ENCODE measurements at places on chromosomes 4 and X.

DNA sequence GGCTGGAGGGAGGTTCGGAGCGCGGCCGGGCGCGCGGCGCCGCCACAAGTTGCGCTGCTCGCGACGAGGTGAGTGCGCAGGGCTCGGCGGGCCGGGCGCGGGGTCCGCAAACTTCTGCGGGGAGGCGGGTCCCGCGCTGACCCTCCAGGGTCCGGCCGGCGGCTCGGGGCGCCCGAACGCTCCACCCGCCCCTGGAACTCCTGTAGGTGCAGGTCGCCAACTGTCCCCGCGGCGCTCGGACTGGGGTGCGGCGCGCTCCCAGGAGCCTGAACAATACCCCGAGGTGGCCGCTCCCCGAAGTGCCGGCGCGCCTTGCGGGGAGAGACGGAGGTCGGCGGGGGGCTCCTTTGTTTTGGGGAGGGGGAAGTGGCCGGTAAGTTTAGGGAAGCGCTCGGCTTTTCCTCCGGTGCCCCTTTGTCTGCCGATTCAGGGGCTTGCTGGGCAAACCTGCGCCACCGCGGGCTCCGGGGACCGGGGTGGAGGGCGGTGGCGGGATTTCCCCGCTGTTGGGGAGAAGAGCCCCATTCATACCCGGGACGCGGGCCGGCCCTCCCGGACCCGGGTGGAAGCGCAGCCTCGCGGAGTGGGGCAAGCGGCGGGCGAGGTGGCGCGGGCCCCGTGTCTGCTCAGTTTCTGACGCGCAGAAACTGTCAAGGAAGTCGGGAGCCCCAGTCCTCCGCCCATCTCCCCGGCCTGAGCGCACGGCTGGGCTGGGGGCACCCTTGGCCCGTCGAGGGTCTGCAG, 694 bp downstream of the TBL1X start:
- DNase-seq: no peak

DNA sequence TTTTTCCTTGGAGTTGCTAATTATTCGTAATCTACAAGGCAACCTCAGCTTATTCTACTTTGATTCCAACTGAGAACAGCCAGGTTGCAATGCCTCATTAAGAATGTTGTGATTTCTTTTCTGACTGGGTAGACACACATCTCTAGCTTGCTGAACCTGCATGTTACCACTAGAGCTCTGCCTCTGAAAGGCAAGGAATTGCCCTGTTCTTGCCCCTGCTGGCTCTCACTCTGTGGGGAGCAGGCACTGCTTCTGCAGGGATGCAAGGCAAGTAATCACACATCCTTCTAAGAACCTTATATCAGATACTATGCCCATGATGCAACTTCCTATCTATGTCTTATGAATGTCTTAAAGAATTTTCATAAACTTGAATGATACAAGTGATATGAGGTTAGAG, 503.2 kb downstream of the PACRGL start:
- DNase-seq: no peak

DNA sequence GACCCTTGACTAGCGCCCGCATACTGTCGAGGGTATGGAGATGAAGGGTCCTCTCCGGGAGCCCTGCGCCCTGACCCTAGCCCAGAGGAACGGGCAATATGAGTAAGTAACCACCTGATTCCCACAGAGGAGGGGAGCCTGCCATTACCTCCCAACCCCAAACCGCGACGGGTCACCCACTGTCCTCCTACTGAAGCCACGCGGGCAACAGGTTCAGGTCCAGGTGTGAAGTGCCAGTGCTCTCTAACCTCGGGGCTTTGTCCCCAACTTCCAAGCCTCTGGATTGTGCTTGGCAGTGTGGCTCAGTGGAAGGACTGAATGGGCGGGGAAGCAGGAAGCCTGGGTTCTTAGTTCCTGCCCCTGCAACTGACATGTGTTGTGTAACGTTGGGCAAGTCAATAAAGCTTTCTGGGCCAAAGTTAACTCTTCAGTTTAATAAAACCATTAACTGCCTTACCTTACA, 694 bp downstream of the OCRL start:
- no peak for DNase-seq

DNA sequence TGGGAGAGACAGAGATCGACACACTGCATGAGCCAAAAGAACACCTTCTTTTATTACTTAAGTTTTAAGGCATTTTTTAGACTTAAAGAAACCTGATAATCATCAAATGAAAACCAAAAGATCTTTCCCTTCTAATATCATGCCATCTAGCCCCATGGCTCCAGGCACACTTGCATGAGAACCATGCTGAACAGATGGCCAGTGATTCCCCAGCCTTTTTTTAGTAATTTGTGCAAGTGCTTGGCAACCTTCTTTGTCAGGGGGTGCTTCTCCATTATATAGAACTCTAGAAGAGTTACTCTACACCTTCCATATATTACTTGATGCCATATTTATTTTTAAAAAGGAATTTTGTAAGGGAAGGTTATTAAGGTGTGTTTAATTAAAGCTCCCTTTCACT, 182.2 kb upstream of the TEX13C start:
- DNase-seq: no peak

DNA sequence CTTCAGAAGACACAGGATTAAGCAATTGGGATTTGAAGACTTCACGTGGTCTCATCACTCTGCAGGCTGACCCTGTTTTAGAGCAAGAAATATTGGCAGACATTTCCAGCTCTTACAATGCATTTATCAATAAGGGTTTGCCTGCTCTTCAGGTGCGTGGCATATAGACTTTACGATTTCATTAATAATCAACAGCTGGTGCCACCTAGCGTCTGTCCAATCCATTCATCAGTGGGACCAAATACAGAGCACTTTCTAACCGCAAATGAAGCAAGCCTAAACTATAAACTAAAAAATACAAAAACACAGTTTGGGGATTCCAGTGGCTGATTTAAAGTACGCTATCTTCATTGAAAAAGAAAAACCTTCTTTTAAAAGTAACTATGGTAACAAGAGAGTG, 125.4 kb upstream of the DMD start:
- no peak for DNase-seq

DNA sequence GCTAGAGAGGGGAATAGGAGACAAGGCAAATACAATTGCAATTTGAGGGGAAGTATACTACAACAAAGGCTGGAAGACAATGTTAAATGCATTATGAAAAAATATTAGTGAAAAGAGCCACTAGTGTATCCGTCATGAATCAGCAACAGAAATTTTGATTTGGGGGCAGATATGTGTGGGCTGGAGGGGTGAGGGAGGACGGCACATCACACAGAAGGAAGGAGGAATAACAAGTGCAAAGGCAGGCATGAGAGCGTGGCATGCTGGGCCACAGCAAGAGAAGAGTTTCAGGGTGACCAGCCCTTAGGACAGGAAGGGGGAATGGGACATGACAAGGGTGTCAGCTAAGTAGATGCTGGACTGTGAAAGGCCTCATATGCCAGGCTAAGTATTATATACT, 63.7 kb upstream of the NAP1L5 start:
- no peak for DNase-seq

GRCh38 chr4:172858731-172859230, 309.8 kb upstream of the GALNT7 start:
- DNase-seq: no peak

GRCh38 chr4:146107587-146108240, 67.8 kb upstream of the LSM6 start:
- no peak for DNase-seq

- DNase-seq: no peak
Measured at GRCh38 chr4:172962564-172963353, 205.9 kb upstream of the GALNT7 start.

GRCh38 chr4:93827272-93827947, 1.1 kb upstream of the ATOH1 start:
- DNase-seq: no peak

GRCh38 chr4:20338841-20339240, 87.1 kb downstream of the SLIT2 start:
- no peak for DNase-seq

DNA sequence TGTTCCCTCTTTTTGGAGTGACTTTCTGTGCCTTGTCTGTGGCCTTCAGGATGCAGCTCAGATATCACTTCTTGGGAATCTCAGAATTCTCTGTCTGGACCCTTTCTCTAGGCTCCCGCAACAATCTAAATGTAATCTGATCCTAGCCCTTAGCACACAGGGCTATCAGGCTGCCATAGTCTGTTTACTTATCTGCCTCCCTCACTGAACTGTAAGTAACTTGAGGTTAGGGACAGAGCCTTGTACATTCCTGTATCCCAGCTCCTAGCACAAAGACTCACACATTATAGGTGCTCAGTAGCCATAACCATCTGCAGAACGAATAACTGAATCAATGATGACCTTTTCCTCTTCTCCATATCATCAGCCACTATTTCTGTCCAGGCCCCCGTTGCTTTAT, 69.5 kb downstream of the RTL9 start:
- no peak for DNase-seq

- DNase-seq: no peak
Measured at GRCh38 chr4:131650951-131651350, 1498.1 kb upstream of the PCDH10 start.

DNA sequence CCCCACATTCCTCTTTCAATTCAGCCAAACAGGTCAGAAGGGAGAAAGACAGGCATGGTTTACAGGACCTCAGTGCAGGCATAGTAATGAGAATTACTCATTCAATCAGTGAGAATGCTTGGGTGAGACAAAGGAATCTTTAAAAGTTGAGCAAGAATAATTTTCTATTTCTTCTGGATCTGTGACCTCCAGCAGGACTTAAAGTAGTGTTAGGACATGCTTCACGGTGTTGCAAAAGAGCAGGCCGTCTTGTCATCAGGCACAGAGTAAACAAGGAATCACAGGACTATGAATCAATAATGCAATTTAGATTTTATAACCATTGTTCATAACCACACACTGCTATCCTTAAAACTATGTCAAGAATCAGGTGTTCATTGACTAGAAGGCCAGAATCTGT, 130.6 kb upstream of the GLRA2 start:
- no peak for DNase-seq

GRCh38 chrX:114390251-114390796, 193.6 kb upstream of the HTR2C start:
- no peak for DNase-seq

DNA sequence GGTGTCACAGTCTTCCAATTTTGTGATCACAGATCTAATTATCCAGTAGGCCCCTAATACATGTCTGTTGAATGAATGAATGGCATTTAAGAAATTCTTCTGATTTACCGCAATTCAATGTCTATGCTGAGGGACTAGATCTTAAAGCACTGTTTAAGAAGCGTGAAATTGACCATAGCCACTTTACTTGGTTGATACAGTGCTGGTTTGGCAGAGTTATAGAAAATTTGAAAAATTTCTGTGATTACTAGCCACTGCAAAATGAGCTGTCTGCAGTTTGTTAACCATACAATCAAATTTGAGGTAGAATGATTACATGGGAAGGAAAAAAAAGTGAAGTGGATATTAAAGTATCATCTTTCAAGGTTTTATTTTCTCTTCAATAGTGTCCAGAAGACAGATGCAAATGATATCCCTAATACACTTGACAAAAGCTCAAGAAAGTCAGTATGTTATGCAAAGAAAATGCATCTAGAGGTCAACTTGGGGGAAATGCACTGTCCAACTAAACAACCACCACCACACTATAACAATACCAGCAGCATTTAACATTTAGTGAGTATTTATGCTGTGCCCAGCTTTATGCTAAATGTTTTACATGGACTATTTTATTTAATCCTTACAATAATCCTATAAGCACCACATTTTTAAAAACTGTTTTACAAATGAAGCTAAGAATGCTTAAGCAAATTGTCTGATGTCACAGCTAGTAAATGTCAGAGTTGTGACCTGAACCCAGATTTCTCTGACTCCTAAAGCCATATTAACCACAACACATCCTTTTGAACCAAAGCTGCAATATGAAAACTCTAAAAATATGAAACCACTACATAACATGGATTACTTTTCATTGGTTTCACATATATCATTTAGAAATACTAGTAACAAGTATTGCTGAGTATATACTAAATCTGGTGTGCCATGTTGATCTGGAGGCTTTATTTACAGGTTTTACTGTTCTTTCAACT, 217.9 kb upstream of the MAB21L2 start:
- no peak for DNase-seq

DNA sequence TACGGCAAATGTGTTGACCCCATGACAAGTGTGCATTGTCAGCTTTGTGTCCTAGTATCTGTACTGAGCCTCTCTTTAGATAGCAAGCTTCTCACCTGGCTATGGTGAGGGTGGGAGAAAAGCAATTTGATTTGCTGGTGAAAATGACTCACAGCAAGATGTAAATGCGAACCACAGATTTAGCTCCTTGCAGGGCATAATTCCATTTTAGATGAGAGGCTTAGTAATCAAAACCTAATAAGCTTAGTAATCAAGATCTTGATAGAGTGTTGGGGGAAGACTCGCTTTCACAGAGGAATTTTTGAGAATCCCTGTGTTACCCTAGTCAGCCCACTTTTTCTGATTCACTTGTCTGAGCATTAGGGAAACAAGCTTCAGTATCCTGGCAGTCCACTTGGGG, 7.7 kb upstream of the OCIAD2 start:
- DNase-seq: no peak

DNA sequence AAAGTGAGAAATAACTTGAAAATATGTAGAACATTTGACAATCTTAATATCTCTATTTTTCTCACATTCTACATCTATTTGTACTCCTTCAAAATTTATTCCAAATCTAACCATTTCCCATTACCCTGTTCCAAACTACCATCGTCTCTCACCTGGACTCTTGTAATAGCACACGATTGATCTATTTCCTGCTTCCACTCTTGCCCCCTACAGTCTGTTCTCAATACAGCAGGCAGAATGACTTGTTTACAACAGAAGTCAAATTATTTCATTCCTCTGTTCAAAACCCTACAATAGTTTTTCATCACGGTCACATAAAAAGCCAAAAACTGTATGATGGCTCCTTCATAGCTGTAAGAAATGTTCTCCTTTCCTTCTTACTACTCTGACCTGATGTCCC, 21.1 kb upstream of the LUZP4 start:
- no peak for DNase-seq

DNA sequence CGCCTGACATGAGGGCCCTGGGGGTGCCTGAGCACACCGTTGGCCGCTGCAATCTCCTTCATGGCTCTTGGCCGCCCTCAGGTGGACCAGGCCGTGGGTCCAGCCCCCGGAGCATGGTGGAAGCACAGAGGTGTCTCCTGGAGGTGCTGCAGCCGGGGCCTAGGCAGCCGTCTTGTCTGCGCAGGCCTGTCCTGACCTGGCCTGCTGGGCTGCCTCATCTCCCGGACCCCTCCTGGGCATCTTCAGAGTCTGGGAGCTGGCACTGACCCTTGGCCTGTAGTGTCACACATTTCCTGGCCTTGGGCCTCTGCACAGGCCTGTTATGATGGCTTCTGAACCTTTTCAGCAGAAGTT, 20.9 kb downstream of the UVSSA start:
- no peak for DNase-seq

GRCh38 chr4:184427093-184427492, 47.3 kb downstream of the IRF2 start:
- DNase-seq: no peak

Data from stimulated activated CD8-positive, alpha-beta memory T cell treated with anti-CD3 and anti-CD28 coated beads, Interleukin-4, amount 100 ng/mL, for 4 hours (primary cell).